Stimulated activated CD8-positive, alpha-beta memory T cell treated with anti-CD3 and anti-CD28 coated beads, Interleukin-4, amount 100 ng/mL, for 4 hours (primary cell): ENCODE measurements at places on chromosomes 12 and 14.

GRCh38 chr14:105141486-105142281 is 26.9 kb downstream of the JAG2 start:
- DNase-seq, result no peak

GRCh38 chr12:27333403-27334009 is 870 bp downstream of the BMAL2 start:
- DNase-seq, result no peak

DNA sequence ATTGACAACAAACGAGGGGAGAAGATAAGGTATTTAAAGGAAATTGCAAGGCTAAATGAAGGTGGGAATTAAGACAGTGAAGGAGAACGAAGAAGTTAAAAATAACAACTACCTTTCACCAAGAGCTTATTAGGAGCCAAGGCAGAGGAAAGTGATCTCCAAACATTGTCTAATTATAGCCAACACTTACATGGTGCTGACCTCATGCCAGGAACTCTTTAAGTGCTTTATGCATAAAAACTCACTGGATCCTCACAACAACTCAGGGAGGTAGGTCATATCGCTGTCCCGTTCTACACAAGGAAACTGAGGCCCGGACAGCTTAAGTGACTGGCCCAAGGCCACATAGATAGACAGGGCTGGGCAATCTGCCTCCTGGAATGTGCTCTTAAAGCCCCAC is 19.5 kb downstream of the TAMALIN start:
- DNase-seq, result no peak

DNA sequence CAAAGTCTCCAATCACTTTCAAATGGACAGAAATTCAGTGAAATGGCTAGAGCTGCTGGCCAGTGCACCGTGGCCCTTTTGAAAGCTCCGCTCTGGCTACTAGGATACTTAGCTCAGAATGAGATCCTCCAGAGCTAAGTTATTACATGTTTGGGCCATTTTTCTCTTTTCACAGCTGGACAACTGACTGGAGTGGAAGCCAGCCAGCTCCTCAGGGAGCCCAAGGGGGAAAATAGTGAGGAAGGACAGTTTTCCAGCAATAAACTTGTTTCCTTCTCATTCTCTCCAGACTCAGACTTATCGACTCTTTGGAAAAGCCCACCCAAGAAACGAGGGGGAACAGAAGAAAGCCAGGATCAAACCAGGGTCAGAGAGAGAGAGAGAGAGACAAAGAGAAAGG is 266.0 kb downstream of the KSR2 start:
- no peak for DNase-seq

DNA sequence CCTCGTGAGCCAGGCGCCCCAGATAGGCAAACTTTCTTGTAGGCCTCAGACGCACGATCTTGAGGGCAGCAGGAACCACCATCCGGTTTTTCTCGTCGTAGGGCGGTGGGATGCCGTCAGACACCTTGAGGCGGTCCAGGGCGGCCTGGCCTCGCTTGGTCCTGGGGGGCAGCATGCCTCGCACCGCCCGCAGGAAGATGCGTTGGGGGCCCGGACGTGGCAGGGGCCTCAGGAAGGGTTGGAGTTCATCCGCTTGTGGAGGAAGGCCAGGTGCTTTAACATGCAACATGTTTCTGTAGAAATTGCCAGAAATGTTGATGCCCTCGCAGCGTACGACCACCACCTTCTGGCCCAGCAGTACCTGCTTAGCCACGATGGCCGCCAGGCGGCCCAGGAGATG is 5.5 kb upstream of the TSPAN9 start:
- DNase-seq, result no peak

- DNase-seq, result no peak
Measured at GRCh38 chr14:90666571-90666970, 149.7 kb downstream of the TTC7B start.

GRCh38 chr14:23582906-23583760 is 4.5 kb upstream of the JPH4 start:
- no peak for DNase-seq

DNA sequence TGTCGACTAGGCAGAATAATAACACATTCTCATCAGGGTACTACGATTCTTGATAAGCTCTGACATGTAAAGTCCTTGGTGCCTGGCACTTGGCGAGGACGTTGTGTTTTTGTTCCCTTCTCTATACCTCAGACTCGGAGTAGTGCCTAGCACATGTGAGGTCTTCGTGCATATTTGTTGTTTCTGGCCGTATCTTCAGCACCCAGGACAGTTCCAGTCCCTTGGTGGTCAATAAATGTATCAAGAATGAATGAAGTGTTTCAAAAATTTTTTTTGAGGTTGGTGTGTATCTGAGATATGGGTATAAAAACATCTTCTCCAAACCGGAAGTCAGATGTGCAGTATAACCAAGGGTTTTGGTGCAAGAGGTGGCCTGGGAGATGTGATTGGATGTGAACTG is 198.2 kb downstream of the AACS start:
- DNase-seq, result no peak

GRCh38 chr14:61280092-61280525 is 1.0 kb downstream of the TMEM30B start:
- peak; percentile 7 for DNase-seq

- DNase-seq, result no peak
Measured at GRCh38 chr12:91637789-91638624, 455.4 kb upstream of the DCN start.

GRCh38 chr12:95055057-95055456 is 18.4 kb downstream of the NR2C1 start:
- DNase-seq, result no peak

DNA sequence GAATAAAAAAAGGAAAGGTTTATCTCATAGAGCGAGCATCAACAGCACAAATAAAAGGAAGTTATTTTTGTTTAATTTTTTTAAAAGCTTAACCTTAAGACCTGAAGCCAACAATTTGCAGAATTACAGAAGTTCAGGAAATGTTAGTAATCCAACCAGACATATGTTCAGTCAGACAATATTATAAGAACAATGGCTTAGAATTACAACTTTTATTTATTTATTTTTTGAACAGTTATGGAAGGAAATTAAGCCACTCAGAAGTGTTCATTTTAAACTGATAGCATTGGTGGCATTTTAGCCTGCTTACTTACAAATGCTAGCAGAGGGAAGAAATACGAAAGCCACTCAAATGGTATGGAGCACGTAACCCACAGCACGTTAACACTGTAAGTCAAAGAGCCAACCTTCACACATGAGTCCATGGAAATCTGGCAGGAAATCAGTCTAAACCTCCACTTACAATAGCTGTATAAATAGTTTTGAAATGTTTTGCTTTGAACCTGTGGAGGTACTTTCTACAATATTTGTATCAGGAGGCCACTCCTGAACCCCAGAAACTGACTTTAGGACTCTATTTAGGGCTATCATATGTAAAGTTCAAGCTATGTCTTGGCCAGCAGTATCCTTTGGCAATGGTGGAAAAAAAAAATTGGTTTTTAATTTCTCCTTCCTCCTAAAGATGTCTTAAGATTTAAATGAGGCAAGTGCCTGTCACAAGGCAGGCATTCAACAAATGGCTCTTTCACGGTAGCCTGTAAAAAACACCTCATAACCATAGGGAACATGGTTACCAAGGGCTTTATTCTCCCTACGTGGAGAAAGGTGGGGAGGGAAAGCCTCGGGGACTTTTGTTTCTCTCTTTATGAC is 102.3 kb downstream of the ITPR2 start:
- DNase-seq, result no peak

DNA sequence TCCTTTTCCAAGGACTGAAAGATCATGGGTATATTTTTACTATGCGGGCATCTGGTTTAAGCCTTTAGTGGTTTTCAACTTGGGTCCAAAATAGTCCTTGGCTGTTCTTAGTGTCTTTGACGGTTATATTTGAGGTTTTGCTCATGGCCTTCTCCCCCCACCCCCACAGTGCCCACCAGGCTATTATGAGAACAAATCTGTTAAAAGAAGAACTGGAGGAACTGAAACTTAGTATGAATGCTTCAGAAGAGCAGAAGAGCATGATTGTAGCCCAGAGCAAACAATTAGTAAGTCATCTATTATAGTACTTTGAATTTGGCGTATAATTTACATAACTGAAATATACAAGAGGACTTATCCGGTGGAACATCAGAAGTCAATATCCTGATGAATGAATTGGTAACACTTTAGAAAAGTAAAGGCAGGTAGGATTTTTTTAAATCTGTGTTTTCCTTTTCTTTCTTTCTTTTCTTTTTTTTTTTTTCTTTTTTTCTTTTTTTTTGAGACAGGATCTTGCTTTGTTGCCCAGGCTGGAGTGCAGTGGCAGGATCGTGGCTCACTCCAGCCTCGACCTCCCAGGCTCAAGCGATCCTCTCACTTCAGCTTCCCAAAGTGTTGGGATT is 71.8 kb upstream of the BCAT1 start:
- no peak for DNase-seq

- DNase-seq, result no peak
Measured at GRCh38 chr12:95484524-95484923, 10.6 kb downstream of the METAP2 start.

DNA sequence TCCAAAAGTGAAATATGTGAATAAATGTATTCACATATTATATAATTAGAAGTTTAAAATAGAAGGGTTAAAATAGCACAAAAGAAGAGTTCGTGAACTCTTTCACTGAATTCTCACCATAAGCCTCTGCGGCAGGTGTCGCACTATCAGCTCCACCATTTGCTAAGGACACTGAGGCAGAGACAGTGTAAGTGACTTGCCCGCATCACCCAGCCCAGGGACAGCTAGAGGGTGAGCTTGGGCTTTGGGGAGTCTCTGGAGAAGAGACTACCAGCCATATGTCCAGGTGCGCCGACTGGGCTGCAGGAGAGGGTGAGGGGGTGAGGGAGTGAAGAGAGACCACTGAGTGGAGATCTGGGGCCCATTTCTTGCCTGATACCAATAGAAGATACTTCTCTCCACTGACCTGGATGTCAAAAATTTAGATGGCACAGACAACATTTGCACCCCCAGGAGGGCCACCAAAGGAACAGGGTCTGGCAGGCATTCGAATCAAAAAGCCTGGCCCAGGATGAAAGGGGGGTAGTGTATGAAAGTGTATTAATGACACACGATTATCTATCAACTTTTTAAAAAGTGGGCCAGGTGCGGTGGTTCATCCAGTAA is 28.5 kb downstream of the FAIM2 start:
- no peak for DNase-seq

DNA sequence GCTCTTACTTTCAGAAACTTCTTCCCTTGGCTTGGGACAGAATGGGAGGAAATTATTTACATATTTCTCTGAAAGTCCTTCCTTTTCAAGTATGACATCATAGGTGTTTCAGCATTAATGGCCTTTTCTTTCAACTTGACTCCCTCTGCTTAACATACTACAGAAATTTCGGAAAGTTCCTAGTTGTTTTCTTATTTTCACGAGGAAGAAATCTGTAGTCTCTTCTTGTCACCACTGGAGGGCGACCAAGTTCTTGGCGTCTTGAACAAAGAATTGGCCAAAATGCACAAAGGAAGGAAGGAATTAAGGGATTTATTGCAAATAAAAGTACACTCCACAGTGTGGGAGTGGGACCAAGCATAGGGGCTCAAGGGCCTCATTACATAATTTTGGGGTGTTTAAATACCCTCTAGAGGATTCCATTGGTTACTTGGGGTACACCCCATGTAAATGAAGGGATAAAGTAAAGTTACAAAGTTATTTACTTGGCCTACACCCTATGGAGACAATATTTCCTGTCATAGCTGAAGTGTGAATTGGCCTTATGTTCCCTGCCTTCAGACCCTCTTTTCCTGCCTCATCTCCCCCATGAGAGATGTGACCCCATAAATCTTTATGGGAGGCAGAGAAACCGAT is 70.4 kb downstream of the RPL10L start:
- DNase-seq, result no peak

- no peak for DNase-seq
Measured at GRCh38 chr14:58832095-58832521, 194.3 kb downstream of the DACT1 start.

DNA sequence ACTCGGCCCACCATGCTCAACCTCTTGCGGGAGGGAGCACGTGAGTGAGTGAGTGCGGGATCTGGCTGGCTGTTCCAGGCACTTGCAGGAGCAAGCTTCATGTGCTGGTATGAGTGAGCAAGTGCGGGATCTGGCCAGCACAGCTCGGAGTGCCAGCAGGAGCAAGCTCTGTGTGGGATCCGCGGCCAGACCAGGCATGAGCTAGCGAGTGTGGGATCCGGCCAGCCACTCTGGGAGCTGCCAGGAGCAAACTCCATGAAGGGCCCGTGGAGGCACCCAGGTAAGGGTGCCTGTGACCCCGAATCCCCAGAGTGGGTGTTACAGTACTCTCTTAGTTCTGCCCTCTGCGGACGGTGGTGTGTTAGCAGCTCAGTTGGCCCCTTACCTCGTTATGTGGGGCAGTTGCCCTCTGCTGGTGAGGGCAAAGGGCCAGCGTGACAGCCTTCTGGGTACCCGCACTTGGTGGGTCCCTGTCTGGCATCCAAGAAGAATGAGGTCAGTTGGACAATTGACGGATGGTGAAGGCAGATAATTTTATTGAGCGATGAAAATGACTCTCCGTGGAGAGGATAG is 38.3 kb downstream of the RAD51B start:
- no peak for DNase-seq
